ENCODE measurements at places on chromosomes 11 and 22. TPM values are rescaled to one million over a fixed set of nuclear protein-coding genes. Genes with fewer than 3 reads are reported as not detected.

ANO5 gene
- under 0.01 TPM for total RNA-seq

PRR33 gene
- total RNA-seq = not detected

NFRKB gene
- 33.4 TPM for total RNA-seq

CAPN5 gene
- 8.5 TPM for total RNA-seq

YPEL4 gene
- 0.05 TPM for total RNA-seq

MIAT gene
- total RNA-seq = 0.19 TPM

GLB1L2 gene
- 0.17 TPM for total RNA-seq

C22orf31 gene
- not detected for total RNA-seq

CASP12 gene
- 5.9 TPM for total RNA-seq

ARHGEF17 gene
- 55.4 TPM for total RNA-seq

TMPRSS4 gene
- not detected for total RNA-seq

GSTT2B gene
- total RNA-seq = 1.4 TPM

GDPD4 gene
- not detected for total RNA-seq

WNT7B gene
- total RNA-seq = not detected

SCN4B gene
- 0.09 TPM for total RNA-seq

SYT8 gene
- total RNA-seq = not detected

PNPLA5 gene
- not detected for total RNA-seq

KIF18A gene
- 4.8 TPM for total RNA-seq

LDHAL6A gene
- not detected for total RNA-seq

TRIM6 gene
- 3.3 TPM for total RNA-seq

RAB3IL1 gene
- total RNA-seq = 9.9 TPM

INSC gene
- not detected for total RNA-seq

DLG2 gene
- total RNA-seq = 0.51 TPM

RFPL2 gene
- not detected for total RNA-seq

TMEM191C gene
- total RNA-seq = 0.68 TPM

OR52E4 gene
- total RNA-seq = not detected

CYB5R2 gene
- 0.47 TPM for total RNA-seq

Measured in dermis blood vessel endothelial cell (primary cell).